ENCODE measurements at places on chromosomes 7 and 10.
A peak's percentile ranks its signal among the peaks of the same experiment; 100 is the strongest.

GRCh38 chr7:302054-302992 is 12.4 kb downstream of the FOXL3 start:
- H3K36me3 ChIP-seq: no peaks in the 10 kb centered on the region
- no peak for DNase-seq
- no peaks in the 10 kb centered on the region for H3K4me1 ChIP-seq
- no peak overlapping the region for H3K4me3 ChIP-seq
- no peak overlapping the region for H3K27ac ChIP-seq
- H3K27me3 ChIP-seq: peaks cover 23% of the 10 kb centered on the region

DNA sequence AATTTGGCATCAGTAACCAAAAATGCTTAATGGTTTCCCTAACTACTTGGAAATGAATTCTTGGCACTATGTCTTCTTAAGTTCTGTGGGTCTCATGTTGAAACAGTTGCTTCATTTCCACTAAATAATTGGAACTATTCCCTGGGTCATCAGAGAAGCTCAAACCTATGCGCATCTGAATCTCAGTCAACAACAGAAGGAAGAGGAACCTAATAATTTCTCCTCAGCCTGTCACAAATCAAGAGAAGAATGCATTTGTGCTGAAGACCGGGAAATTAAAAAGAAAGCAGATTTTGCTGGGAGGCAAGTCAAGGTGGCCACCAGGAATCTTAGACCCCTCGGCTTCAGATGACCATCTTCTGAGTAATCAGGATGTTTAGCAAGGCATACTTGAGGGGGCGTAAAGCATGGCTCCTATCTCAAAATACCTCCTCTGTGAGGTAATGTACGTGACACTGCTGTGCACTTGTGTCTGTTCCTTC is 41.4 kb downstream of the TOMM7 start:
- H3K4me3 ChIP-seq: no peak overlapping the region
- H3K27me3 ChIP-seq: no peaks in the 10 kb centered on the region
- peaks cover 30% of the 10 kb centered on the region for H3K4me1 ChIP-seq

- H3K4me1 ChIP-seq: peaks cover 2% of the 10 kb centered on the region
- H3K27ac ChIP-seq: no peak overlapping the region
- H3K4me3 ChIP-seq: no peak overlapping the region
- H3K27me3 ChIP-seq: peaks cover 44% of the 10 kb centered on the region
- DNase-seq: no peak
- no peaks in the 10 kb centered on the region for H3K36me3 ChIP-seq
Measured at GRCh38 chr7:151008143-151008510, 16.2 kb downstream of the ATG9B start.

- no peaks in the 10 kb centered on the region for H3K27me3 ChIP-seq
- no peak overlapping the region for H3K27ac ChIP-seq
- no peak for DNase-seq
Measured at GRCh38 chr10:90276894-90277475, 575.6 kb downstream of the KIF20B start.

- DNase-seq: no peak
- peaks cover 7% of the 10 kb centered on the region for H3K36me3 ChIP-seq
- peaks cover 2% of the 10 kb centered on the region for H3K4me1 ChIP-seq
- H3K27ac ChIP-seq: no peak overlapping the region
Measured at GRCh38 chr7:75925717-75926435, 10.9 kb downstream of the POR start.

DNA sequence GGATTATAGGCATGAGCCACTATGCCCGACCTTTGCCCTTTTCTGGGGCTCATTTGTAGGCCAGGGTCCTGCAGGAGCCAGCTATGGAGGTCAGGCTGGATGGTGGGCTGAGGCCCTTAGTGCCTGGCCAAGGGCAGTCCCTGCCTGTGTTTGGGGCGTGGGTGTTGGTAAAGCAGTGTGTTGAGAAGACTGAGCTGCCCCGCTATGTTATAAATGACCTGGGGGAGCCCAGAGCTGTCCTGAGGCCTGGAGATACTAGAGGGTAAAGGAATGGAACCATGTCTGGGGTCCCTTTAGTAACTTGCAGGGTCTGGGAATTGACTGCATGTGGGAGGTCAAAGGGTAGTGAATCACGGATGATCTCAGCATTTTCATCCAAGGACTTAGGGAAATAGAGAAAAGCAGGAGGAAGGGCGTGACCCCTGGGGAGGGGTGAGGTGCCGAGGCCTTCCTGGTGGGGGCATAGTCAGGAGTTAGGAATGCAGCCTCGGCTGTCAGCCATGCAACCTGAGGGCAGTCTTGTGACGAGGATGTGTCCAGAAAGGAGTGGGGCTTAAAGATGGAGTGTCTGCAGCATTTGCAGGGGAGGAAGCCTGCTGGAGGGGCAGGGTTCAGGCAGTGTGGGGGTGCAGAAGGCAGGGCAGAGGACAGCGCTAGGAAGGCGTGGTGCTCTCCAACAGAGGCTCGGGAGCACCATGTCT is 31.5 kb downstream of the TMEM248 start:
- peaks cover 19% of the 10 kb centered on the region for H3K36me3 ChIP-seq
- no peak overlapping the region for H3K27ac ChIP-seq
- no peak for DNase-seq
- no peaks in the 10 kb centered on the region for H3K27me3 ChIP-seq
- H3K4me3 ChIP-seq: no peak overlapping the region
- H3K4me1 ChIP-seq: peaks cover 2% of the 10 kb centered on the region

GRCh38 chr7:30831936-30832335 is 60.7 kb downstream of the MINDY4 start:
- no peak overlapping the region for H3K4me3 ChIP-seq
- DNase-seq: no peak
- peaks cover 32% of the 10 kb centered on the region for H3K36me3 ChIP-seq
- H3K27me3 ChIP-seq: no peaks in the 10 kb centered on the region

- H3K27ac ChIP-seq: no peak overlapping the region
- peaks cover 5% of the 10 kb centered on the region for H3K27me3 ChIP-seq
- H3K36me3 ChIP-seq: peaks cover 8% of the 10 kb centered on the region
- no peaks in the 10 kb centered on the region for H3K4me1 ChIP-seq
- DNase-seq: peak; percentile 51
- H3K4me3 ChIP-seq: no peak overlapping the region
Measured at GRCh38 chr7:128398016-128398840, 11.6 kb downstream of the IMPDH1 start.

GRCh38 chr7:104272767-104273384 is 55.5 kb upstream of the LHFPL3 start:
- H3K4me1 ChIP-seq: peaks cover 3% of the 10 kb centered on the region
- H3K36me3 ChIP-seq: no peaks in the 10 kb centered on the region
- H3K27me3 ChIP-seq: peaks cover 19% of the 10 kb centered on the region
- no peak overlapping the region for H3K4me3 ChIP-seq

DNA sequence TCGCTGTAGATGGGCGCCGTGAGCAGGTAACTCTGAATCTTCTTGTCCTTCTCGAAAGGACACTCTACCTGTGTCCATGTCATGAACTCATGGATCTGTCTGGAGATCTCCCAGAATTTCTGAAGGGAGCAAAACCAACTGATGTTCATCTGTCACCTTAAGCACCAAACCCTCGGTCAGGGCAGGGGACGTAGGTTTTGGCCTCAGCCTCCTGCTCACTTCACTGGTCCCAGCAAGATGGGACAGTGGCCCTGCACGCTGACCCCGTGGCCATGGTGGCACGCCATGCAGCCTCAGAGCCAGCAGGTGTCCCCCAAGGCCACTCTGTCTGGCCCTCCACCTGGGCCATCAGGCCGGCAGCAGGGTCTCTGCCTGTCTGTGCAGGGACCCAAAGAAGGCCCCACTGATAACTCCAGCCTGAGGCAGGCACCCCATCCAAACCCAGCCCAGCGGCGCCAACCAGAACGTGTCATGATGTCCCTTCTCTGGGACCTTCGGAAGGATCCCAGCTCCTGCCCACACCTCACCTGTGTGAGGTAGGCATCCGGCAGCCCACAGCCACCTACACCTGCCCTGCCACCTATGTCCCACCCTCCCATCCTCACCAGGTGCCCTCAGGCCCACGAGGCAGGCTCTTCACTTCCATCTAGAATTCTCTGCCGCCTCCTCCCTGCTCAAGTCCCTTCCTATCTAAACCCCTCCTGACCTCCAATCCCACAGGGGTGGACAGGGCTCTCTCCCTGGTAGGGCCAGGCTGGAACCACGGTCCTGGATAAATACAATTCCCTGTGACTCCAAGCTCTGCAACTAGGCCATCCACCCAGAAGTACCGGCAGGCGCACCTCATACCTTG is 59.0 kb downstream of the CSGALNACT2 start:
- no peak overlapping the region for H3K4me3 ChIP-seq
- H3K4me1 ChIP-seq: peaks cover 2% of the 10 kb centered on the region

- DNase-seq: no peak
- H3K27ac ChIP-seq: peak overlapping the region; percentile 71
- H3K36me3 ChIP-seq: no peaks in the 10 kb centered on the region
- peaks cover 51% of the 10 kb centered on the region for H3K4me1 ChIP-seq
- no peak overlapping the region for H3K4me3 ChIP-seq
Measured at GRCh38 chr10:79061441-79062315, 7.1 kb upstream of the ZMIZ1 start.

DNA sequence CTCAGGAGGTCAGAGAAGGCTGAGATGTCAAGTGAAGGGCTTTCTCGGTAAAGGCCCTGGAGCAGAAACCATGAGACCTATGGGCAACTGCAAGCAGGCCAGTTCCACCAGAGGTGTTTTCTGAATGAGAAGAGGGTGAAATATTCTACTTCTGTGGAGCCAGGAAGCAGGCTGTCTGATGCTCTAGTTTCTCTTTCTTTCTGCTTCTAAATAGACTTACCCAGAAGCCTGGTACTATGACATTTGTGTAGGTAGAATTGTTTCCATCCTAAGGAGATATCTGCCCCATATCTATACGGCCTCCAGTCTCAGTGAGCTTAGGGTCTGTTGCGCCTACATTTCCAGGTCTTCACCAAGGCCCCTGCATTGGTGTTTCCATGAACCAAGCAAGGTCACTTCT is 73.4 kb upstream of the CC2D2B start:
- no peak overlapping the region for H3K4me3 ChIP-seq
- H3K27me3 ChIP-seq: no peaks in the 10 kb centered on the region
- peaks cover 1% of the 10 kb centered on the region for H3K4me1 ChIP-seq
- no peak for DNase-seq

GRCh38 chr10:44317856-44318255 is 67.0 kb downstream of the CXCL12 start:
- no peak for DNase-seq
- no peak overlapping the region for H3K4me3 ChIP-seq
- H3K27me3 ChIP-seq: peaks cover 42% of the 10 kb centered on the region
- H3K36me3 ChIP-seq: no peaks in the 10 kb centered on the region
- H3K27ac ChIP-seq: no peak overlapping the region
- H3K4me1 ChIP-seq: no peaks in the 10 kb centered on the region

DNA sequence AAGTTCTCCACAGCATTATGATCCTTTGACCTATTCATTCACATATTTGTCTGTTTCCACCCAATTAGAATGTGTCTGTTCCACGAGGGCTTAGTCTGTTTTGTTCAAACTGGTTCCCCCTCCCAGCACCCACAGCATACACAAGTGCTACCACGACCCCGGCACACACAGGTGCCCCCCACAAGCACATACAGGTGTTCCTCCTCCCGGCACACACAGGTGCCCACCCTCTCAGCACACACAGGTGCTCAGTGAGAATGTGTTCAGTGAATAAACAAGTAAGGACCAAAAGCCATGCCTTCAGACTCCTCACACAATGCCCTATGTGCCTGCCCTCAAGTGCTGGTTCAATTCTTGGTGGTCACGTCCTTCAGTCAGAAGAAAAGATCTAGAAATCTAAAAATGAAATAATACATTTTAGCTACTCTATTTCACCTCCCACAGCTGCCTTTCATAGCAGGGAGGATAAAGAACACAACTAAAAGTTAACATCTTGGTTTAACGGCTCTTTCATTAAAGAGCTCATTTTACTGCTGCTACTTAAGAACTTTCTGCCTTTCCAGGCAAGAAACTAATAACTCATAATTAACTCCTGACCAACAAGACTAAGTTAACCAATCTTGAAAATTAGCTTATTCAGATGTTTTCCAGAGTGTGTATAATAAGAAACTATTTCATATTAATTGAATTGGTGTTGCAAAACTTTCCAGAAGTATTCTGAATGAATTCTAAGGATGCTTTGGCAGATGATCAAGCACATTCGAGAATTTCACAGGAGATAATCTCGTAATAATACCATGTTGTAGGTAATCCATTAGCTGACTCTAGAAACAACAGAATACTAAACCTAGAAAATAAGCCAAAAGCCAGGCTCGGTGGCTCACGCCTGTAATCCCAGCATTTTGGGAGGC is 2.3 kb downstream of the DNMBP start:
- H3K27me3 ChIP-seq: peaks cover 7% of the 10 kb centered on the region
- H3K27ac ChIP-seq: peak overlapping the region; percentile 8
- H3K4me1 ChIP-seq: peaks cover 27% of the 10 kb centered on the region
- no peak for DNase-seq
- H3K36me3 ChIP-seq: no peaks in the 10 kb centered on the region
- H3K4me3 ChIP-seq: peak overlapping the region; percentile 83

- no peak overlapping the region for H3K4me3 ChIP-seq
- peaks cover 1% of the 10 kb centered on the region for H3K36me3 ChIP-seq
- no peak overlapping the region for H3K27ac ChIP-seq
- peaks cover 3% of the 10 kb centered on the region for H3K27me3 ChIP-seq
- DNase-seq: no peak
- H3K4me1 ChIP-seq: no peaks in the 10 kb centered on the region
Measured at GRCh38 chr10:28480628-28480965, 52.3 kb upstream of the WAC start.

DNA sequence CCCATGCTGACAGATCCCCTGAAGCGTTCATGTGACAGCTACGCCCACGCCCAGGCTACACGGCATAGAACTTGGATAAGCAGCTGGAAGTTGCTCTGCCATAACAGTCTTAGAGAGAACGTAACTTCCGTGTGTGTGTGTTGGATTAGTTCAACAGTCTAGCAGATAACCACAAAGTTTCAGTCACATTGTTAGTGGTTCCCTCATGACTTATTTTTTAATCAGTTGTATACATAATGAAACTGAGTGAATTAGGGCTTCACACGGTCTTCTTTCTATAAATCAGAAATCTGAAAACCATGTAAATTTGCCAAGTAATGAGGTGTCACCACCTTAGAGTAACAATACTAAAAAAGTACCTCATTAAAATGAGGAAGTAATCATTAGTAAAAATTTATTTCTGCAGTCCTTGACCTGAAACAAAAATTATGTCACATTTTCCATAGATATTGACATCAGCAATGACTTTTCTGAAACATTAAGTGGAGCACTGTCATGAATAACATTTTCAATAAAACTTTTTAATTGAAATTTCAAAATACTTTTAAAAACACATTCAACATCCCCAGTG is 21.7 kb upstream of the MACC1 start:
- H3K4me3 ChIP-seq: no peak overlapping the region
- no peaks in the 10 kb centered on the region for H3K36me3 ChIP-seq
- H3K27ac ChIP-seq: no peak overlapping the region
- H3K27me3 ChIP-seq: peaks cover 3% of the 10 kb centered on the region

- H3K4me1 ChIP-seq: peaks cover 19% of the 10 kb centered on the region
- peak overlapping the region; percentile 90 for H3K27ac ChIP-seq
- peaks cover 20% of the 10 kb centered on the region for H3K36me3 ChIP-seq
- H3K4me3 ChIP-seq: no peak overlapping the region
Measured at GRCh38 chr10:122233857-122234348, 37.2 kb upstream of the BTBD16 start.

All from progenitor cell of endocrine pancreas (in vitro differentiated cells).